ENCODE measurements at places on chromosomes 6 and 20.

DNA sequence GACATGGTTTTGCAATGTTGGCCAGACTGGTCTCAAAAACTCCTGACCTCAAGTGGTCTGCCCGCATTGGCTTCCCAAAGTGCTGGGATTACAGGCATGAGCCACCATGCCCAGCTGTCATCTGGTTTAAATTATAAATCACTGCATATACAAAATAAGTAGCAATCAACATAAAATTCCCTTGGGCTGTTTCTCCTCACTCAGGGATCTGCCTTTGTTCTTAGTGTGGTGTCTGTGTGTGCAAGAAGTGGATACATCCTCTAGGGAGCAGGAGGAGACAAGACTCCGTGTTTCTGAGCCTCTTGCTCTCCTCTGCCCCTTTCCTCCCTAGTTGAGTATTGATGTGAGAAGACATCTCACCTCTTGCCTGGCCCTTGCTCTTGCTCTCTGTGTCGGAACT lies 65.2 kb upstream of the ADGRF4 start:
- no peak for DNase-seq

GRCh38 chr20:37279820-37280219 lies 9.6 kb upstream of the MANBAL start:
- no peak for DNase-seq

DNA sequence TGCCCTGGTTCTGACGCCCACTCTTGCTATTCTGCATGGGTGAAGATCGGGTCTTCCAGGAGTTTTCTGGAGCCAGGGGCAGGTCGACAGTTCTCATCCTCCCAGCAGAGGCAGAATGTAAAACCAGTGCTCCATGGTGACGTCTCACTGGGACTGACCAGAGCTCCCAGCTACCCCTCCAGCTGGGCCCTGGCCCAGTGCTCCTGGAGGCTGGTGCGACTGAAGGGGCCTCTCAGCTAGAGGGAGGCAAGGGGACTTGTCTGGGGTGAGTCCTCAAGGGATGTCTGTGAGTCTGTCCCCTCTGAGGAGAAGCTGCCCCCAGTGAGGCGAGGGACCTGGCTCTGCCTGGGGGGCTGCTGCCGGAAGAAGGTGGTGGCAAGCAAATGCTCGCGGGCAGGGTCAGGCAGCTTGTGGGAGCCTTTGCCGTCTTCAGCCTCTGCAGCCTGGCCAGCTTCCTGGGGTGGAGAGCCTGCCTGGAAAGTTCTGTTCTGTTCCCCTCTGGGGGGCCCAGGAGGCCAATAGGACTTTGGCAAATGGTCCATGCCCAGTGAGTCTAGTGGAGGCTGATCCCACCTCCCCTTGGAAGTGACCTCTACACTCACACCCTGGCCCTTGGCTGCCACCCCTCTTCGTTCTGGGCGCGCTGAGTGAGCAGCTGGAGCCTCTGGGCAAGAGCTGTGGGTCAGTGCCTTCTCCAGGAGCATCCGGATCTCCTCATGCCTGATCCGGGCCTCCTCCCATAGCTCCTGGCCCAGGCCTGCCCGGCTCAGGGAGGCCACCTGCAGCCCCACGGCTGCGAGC lies 47.5 kb downstream of the KIAA1755 start:
- no peak for DNase-seq

- no peak for DNase-seq
Measured at GRCh38 chr20:3802524-3803239, 6.6 kb downstream of the CDC25B start.

- no peak for DNase-seq
Measured at GRCh38 chr6:109336221-109336961, 45.9 kb downstream of the CD164 start.

- DNase-seq = no peak
Measured at GRCh38 chr6:31480574-31480973, 17.4 kb upstream of the MICB start.

- no peak for DNase-seq
Measured at GRCh38 chr6:149727793-149728498, 10.0 kb upstream of the LATS1 start.

DNA sequence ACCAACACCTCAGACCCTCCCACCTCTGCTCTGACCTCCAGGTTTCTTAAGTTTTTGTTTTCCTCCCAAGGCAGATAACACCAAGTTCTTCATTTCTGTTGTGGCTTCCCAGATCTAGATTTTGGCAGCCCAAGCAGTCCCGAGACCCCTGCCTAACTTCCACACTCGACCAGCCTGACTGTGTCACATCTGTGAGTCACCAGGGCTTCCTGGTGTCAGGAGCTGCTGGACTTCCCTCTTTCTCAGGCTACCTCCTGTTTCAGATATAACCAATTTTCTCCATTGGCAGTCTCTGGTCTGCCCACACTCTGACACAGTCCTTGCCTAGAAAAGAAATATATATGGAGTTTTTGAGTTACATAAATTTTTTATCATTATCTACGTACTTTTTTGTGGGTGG lies 46.1 kb upstream of the CCN6 start:
- no peak for DNase-seq

DNA sequence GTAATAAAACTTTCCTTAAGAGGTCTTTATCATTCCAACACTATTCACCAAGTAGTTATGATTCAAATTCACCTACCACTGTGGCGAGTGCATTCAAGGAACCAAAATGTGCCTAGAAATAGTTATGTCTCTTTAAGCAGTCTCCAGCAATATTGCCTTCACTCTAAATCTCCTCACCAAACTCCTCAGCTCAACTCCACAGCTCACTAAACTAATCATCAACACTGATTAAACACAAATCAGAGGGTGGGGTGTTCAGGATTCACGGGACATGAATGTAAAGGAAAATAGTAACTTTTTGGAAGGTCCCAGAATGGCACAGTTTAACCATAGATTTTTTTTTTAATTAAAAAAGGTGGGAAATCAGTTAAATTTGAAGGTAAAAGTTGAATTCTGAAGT lies 70.5 kb upstream of the THEMIS start:
- no peak for DNase-seq

GRCh38 chr20:25299806-25300205 lies 51.9 kb downstream of the PYGB start:
- no peak for DNase-seq

DNA sequence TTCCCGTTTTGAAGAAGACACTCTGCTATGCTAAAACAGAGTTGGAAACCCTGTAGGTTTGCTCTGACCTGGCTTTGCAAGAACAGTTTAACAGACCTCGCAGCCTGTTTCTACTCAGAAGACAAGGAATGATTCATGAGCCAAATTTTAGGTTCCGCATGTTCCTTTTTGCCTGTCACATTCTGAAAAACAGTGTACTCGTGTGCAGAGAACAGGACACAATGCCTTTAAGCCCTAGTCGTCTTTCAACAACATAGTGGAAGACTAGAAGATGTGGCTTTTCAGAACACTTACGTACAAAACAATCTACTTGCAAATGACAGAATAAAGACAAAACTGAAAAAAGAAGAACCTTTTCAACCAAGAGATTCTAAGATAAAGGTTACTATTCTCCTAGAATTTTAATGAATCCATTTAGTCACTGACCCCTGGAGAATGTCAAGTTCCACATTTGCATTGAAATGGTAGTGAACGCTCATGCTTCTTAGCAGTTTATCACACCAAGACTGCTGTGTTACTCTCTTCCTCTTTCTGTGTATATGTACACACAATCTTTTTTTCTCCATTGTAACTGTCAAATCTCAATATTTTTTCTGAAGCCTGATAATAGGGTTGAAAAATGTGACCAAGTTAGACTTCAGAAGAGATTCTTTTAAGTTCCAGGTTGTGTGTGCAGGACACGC lies 220.7 kb upstream of the NRSN1 start:
- no peak for DNase-seq

GRCh38 chr6:150372051-150372450 lies 3.2 kb downstream of the IYD start:
- DNase-seq = no peak

DNA sequence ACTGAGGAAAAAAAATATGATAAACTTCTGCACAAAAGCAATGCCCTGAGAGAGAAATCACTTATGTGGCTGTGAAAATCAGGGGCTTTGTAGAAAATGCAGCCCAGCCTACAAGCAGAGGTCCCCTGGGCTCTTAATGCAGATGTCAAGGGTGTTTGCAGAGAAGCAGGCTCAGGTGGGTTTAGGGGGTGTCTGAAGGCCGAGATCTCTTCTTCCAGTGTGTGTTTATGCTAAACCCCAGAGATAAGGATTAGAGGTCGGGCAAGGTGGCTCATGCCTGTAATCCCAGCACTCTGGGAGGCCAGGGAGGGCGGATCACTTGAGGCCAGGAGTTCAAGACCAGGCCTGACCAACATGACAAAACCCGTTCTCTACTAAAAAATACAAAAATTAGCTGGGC lies 78.5 kb downstream of the TMEM242 start:
- DNase-seq = no peak

DNA sequence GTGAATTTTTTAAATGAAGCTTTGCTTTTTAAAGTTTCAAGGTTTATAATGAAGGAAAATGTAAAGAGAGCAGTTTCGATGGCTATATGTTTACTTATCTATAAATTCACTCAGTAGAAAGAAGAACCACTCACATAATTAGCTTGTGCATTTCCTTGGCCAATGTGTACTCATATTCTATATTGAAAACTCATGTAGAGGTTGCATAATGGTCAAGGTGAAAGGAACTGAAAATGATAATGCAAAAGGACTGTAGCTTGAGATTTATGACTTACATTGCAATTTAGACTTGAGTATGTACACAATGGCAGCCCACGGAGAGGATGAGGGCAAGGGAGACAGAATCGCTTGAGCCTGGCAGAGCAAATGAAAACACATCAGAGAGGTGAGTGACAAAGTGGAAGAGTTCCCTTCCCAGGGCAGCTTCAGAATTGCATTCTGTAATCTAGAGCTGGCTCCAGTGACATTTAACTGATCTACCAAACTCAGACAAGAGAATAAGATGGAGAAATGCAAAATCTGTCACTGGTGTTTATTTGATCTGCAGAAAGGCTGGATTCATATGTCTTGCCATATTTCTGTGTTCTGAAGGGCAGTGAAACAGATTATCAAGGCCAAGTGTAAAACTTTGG lies 191.8 kb downstream of the TMEM200A start:
- DNase-seq = no peak

GRCh38 chr6:13467216-13467600 lies 20.2 kb downstream of the GFOD1 start:
- no peak for DNase-seq

DNA sequence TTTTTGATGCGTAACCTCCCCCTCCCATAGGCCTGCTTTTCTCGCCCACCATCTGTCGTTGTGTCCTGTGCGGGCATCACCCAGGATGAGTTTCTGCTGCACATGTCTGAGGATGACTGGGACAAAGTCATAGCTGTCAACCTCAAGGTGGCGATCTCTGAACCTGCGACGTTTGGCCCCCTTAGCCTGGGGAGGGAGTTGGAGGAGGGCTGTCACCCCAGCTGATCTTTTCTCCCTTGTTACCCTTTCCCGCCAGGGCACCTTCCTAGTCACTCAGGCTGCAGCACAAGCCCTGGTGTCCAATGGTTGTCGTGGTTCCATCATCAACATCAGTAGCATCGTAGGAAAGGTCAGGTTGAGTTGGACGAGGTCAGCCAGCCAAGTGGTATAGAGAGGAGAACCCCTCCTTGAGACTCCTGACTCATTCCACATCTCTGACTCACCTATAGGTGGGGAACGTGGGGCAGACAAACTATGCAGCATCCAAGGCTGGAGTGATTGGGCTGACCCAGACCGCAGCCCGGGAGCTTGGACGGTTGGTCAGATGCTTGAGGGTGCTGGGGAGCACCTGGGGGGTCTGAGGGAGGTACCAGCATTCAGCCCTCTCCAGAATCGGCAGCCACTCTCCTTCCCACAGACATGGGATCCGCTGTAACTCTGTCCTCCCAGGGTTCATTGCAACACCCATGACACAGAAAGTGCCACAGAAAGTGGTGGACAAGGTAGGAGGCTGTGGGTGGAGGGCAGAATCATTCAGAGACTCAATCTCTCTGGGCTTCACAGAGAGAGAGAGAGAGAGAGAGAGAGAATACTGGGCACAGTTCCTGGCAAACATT lies 954 bp downstream of the HSD17B8 start:
- DNase-seq = no peak

DNA sequence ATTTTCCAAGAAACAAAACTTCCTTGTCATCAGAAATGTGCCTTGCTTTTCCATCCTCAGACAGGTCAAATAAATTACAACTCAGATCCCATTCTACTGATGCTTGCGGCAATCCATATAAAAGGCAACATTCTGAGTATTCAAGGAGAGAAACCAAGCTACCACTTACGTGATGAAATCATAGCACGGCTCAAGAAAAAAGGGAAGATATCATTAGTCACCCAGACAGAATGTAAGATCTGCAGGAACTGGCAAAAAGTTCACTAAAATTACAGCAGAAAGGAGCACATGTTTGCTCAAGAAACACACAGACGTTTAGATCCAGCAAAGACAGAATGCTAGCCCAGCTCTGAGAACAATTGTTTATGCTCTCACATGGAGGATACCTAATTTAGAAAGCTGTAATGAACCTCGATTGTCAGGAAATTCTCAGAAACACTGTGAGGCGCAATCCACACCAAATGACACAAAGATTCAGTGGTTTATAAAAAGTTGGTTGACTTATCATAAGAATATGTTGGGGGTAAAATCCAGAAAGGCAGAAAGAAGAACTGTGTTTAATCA lies 304.2 kb downstream of the ADGRG6 start:
- DNase-seq = no peak

DNA sequence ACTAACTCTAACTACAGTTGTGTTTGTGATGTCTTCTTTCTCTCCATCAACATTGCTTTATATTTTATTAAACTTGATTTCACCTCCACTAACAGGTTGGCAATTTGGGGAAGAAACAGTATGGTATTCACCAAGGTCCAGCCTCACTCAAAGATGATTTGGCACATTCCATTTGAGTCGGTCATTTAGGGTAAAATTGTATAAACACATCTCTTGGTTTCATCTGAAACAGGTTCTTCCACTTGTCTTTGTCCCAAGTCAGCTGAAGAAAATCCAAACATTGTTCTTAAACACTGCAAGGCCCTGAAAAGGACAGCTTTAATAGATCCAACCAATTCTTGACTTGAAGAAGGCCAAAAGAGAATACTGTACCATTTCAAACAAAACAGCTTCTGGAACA lies 104.9 kb upstream of the NT5E start:
- DNase-seq = no peak

All from cortex of kidney (tissue), 1 donor.